ENCODE measurements at places on chromosomes 16 and 17. TPM values are rescaled to one million over a fixed set of nuclear protein-coding genes. Genes with fewer than 3 reads are reported as not detected.
A peak's percentile ranks its signal among the peaks of the same experiment; 100 is the strongest.

DNA sequence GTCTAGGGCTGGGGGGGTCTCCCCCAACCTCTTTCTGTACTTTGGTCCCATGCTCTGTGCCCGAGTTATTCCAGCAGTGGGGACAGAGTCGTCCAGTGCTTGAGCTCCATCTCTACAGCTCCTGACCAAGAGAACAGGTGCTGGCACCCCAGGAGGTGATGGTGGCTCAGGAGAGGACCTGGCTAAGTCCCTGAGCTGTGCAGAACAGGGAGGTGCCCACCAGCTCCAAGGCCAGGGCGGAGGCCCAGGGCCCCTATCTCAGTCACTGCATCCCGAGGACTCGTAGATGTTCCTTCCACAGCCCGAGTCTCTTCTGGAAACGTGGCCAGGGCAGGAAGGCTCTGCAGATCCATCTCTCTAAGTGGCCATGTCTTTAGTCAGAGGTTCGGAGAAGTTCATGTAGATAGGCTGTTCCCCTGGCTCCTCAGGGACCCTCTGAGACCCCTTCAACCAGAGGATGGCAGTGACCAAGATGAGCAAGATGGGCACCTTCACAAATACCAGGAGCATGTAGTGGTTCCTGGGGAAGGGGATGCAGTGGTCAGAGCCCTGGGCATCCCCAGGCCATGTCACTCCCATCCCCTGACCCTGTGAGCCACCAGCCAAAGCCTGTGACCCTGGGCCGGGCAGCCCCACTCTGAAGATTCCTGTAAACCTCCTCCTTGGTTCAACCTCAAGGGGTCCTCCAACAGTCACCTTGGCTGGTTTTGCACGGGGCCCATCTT, 8.7 kb downstream of the CD300LB start:
- DNase-seq = no peak

- DNase-seq = peak; percentile 5
These were observed at the start of gene KATNB1 for GRCh38 chr16:57735755-57736418. Gene KATNB1 (plus strand): TSS chr16:57735770. CDS start chr16:57737244, 1,474 bp downstream.

DNA sequence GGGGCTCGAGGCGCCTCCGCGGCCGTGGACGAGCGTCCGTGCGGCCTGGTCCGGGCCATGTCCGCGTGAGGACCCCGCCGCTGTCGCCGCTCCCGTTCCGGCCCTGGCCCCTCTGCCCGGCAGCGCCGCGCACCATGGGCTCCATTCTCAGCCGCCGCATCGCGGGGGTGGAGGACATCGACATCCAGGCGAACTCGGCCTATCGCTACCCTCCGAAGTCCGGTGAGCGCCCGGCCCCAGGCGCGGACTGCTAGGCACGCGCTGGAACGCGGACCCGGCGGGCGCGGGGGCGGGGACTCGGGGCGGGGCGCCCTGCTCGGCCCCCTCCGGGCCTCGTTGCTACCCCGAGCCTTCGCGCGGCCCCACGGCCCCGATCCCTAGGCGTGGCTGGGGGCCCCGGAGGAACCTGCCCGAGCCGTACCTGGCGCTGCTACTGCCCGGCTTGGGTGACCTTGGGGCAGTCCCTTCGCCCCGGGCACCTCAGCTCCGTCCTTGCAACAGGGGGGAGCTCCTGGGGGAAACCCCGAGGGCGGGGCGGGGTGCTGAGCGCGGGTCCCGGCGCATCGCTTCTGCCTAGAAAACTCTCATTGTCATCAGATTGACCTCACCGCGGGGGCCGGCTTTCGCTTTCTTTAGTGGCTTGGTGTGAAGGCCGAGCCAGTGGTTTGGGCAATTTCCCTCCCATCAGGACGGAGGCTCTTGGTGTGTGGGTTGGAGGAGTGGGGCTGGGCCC, 367 bp downstream of the MGRN1 start:
- peak; percentile 74 for DNase-seq

Gene WDR90
- total RNA-seq = 82.3 TPM

DNA sequence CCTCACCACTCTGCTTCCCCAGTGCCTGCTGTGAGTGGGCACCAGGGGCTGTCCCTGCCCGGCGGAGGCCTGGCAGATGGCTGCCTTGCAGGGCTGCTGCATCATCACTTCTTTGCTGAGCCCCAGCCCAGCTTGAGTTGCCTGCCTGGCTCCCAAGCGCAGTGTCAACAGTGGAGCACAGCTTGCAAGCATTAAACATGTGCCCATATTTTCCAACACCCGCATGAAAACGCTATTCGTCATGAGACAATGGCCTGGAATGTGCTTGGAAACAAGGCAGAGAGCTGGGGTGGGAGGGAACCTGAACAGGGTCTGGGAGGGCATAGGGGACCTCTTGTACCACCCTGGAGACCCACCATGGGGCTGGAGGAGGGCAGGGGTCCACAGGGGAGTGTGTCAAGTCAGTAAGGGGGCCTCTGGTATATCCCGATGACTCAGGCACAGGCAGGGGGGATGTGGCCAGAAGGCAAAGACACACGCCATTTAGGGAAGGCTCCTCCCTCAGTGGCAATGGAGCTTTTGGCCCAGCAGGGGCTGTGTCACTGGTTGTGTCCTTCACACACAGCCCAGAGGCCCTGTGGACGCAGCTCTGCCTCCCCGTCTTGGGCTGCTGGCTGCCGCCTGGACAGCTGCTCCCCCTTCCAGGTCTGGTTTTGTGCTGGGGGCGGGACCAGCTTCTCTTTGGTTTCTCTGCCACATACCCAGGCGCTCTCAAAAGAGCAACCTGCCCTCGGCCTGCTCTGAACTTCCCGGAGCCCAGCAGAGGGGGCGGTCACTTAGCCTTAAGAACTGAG, 17.4 kb upstream of the MTSS2 start:
- no peak for DNase-seq

DNA sequence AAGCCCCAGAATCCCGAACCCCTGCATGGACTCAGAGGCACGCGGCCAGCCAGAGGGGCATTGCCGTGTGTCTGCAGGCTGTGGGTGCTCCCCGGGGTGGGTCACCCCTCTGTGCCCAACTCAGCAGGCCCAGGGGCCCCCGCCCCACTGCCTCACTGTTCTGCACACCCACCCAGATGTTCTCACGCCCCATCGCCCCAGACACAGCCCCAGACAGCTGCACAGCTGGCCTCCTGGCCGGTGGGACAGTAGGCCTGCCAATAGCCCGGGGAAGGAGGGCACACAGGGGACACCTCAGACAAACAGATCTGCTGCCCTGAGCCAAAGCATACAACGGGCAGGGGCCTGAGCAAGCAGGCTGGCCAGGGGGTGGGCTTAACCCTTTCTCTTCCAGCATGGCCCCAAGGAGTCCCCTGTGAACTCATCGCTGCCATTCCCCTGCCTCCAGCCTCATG, 27.6 kb upstream of the NXPH3 start:
- no peak for DNase-seq

GRCh38 chr16:76729525-76729924, 452.3 kb downstream of the CNTNAP4 start:
- no peak for DNase-seq

DNA sequence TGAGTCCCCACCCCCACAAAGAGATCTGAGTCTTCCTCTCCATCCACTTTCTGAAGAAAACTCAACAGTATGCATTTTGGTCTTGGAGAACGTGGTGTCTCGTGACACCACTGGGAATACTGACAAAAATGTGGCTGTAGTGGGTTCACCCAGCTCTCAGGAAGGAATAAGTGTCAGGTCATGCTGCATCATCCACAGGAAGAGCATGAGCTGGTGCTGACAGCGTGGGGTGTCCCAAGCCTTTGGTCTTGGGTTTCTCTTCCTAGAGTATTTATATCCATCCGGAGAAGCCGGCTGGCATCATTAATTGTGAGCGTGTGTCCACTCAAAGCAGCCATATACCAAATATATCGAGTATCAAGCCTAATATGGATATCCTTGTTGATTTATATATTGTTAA, 55.9 kb downstream of the C17orf67 start:
- no peak for DNase-seq

DNA sequence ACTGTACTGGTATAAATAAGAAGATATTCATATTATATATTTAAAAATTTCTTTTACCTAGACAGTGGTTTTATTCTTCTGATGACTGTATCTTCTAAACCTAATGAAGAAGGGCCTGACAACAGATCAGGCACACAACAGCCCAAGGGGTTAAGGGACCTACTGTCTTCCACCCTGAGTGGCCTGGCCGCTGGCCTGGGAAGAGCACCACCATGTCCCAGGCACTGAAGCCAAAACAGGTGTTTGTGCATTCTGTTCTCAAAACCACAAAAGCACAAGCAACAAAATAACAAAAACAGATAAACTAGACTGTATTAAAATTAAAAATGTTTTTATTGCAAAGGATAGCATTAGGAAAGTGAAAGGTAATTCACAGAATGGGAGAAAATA, 9.1 kb upstream of the PECAM1 start:
- no peak for DNase-seq

Gene SOST
- not detected for total RNA-seq

DNA sequence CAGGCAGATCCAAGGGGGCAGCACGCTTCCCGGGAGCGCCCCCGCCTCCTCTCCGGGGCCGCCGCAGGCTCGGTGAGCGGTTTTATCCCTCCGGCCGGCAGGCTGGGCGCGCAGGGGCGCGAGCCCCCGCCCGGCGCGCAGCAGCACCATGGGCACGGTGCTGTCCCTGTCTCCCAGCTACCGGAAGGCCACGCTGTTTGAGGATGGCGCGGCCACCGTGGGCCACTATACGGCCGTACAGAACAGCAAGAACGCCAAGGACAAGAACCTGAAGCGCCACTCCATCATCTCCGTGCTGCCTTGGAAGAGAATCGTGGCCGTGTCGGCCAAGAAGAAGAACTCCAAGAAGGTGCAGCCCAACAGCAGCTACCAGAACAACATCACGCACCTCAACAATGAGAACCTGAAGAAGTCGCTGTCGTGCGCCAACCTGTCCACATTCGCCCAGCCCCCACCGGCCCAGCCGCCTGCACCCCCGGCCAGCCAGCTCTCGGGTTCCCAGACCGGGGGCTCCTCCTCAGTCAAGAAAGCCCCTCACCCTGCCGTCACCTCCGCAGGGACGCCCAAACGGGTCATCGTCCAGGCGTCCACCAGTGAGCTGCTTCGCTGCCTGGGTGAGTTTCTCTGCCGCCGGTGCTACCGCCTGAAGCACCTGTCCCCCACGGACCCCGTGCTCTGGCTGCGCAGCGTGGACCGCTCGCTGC, 832 bp downstream of the CDK5R1 start:
- no peak for DNase-seq

DNA sequence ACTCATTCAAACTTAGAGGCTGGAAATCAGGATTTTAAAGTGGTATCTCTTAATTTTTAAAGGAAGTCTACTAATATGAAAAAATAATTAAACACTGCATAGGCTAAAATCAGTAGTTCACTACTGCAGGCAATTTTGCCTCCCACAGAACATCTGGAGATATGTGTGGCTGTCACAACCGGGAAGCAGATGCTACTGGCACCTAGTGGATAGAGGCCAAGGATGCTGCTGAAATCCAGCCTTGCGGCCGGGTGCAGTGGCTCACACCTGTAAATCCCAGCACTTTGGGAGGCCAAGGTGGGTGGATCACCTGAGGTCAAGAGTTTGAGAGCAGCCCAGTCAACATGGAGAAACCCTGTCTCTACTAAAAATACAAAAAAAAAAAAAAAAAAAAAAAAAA, 473.9 kb downstream of the XYLT1 start:
- no peak for DNase-seq

DNA sequence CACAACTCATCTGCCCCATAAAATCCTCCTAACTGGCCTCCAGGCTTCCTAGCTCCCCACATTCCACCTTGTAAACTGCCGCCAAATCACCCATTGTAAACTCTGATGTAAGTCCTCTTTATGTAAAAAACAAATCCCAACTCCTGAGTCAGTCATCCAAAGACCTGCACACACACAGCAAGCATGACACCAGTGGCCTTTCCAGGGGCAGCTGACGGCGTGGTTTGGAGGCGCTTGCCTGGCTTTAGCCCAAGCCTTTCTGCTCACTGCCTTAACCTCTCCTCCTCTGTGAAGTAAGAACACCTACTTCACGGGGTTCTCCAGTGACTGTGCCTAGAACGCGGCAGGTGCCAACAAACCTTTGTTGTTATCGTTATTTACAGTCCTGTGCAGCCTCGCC, 14.0 kb downstream of the UBE2O start:
- no peak for DNase-seq
